ENCODE measurements at places on chromosomes 2 and 18.

DNA sequence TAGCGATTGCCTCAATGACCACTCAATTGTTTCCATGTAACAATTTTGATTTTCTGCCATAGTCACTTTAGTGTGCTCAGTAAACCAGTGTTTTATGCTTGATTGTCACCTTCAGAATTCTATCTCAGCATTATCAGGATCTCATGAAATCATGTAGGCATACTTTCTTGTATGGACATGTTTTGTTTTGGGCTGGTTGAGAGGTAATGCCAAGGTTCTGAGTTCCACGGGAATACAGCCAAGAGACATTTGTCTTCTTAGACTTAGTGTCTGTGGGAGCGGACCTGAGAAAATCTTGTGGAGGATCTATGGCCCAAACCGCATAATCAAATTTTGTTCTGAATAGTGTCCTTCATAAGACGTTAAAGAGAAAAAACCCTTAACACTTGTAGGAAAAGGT is 10.2 kb downstream of the MSTN start:
- DNase-seq: no peak

GRCh38 chr18:9082711-9083510 is 19.6 kb upstream of the NDUFV2 start:
- DNase-seq: no peak

GRCh38 chr2:75870651-75871137 is 160.0 kb upstream of the GCFC2 start:
- DNase-seq: no peak

DNA sequence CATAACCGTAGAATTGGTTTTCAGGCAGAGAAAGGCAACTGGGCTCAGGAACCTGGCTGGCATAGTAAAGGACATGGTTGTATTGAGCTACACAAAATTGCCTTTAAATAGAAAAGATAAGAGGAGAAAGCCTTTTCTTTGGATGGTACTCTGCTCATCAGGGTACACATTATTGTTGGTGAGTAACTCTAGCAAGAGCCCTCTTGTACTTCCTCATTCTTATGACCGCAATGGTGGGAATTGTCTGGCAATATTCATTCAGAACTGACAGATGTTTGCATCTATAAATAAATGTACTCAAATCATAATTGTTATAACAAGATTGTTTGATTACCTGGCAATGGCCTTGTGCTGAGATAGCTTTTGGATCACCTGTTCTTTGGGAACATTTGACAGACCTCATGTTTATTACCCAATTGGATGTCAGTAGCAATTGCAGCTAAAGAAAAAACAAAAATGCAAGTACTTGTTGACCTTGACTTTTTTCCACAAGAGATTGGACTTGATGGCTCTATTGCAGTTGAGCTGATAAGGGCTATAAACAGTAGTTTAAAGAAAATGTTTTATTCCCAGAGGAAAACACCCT is 43.9 kb downstream of the MEIS1 start:
- no peak for DNase-seq

- DNase-seq: no peak
These were observed 22.9 kb upstream of the ZSWIM2 start for GRCh38 chr2:186871881-186872280.

DNA sequence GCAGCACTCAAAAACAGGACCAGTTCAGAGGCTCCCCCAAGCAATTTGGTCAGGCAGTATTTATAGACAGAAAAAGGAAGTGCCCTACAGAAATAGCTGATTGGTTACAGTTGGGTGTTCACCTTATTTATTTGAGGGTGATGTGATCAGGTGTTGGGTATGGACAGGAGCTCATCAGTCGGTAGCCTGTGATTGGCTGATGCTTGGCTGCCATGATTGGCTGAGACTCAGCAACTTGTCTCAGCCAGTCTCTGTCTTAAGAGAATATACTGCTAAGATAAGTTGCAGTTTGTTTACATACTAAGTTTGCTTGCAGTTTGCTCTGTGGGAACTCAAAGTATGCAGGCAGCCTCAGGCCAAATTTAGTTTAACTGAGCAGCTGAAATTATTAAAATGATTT is 9.4 kb downstream of the ABCG8 start:
- DNase-seq: peak; percentile 9

- DNase-seq: no peak
These were observed 98.0 kb downstream of the STPG4 start for GRCh38 chr2:47056868-47057686.

DNA sequence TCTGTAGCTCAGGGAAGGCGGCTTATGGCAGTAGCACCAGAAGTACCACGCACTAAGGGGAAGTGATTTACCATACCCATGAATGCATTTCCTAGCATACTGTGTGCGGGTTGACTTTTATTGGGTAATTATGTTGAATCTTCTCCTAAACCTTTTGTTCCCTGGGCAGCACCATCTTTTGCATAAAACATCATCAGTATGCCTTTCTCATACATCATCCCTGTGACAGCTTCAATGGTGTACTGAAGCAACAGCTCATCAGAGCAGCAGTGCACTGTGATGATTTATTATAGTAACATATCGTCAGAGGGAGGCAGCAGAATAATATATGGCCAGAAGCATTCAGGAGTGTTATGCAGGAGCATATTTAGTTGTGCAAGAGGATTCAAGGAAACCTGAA is 204.9 kb downstream of the CDH7 start:
- DNase-seq: no peak

- no peak for DNase-seq
These were observed 133.0 kb upstream of the CELF4 start for GRCh38 chr18:37698508-37699040.

- no peak for DNase-seq
These were observed 310.7 kb downstream of the TNS1 start for GRCh38 chr2:217691920-217692666.

DNA sequence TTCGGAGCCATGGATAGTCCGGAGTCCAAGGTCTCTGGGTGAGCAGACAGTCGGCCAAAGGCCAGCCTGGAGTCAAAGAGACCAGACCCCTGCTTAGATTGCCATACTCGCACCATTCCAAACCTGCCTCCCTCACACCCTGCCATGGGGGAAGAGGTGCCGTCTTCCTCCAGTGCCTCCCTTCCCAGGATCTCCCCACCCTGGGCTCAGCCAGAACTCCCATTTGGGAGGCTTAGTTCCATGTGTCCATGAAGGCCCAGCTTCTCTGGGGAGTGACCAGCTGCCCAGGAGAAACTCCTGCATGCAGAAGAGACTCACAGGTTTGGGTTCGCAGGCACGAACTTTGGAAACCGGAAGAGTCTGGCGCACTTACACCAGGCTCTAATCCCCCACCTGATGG is 21.7 kb downstream of the IGFBP5 start:
- no peak for DNase-seq

DNA sequence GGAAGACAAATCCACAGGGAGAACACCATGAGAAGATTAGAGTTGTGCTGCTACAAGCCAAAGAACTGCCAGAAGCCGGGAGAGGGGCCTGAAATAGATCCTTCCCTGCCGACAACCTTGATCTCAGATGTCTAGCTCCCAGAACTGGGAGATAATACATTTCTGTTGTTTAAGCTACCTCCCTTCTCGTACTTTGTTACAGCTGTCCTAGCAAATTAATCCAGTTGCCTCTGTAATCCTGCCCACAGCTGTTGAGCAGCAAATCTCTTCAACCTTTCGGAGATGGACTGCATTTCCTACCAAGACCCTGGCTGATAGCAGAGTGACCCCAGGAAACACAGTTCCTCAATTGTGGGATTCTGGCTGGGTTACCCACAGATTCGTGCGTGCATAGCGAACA is 2.6 kb upstream of the TBC1D8 start:
- no peak for DNase-seq
